ENCODE measurements at places on chromosomes 3 and 15.

DNA sequence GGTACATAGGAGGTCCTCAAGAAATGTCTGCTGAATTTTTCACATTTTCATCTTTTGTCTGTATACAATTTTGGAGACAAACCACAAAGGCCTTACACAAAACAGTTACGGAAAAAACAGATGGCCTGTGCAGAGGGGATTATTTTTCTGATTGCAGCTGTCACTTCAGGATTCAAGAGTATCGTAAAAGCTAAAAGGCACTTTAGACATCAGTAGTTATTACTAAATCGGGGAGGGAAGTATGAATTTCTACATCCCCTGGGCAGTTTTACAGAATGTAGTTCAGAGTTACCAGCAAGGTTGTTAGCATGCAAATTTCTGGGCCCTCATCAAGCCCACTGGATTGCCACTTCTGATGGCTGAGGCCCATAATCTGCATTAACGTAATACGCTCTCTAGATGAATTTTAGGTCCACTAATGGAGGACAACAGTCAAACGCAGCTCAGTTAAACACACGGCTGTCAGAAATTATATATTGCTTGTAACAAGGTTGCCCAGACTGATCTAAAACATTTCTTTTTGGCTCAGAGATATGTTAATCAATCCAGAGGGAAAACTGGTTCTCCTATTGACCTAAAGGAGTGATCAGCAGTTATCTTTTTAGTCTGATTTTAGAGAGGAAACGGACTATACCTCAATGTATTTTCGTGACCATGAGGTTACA is 1.1 kb downstream of the RIOX2 start:
- DNase-seq = no peak

DNA sequence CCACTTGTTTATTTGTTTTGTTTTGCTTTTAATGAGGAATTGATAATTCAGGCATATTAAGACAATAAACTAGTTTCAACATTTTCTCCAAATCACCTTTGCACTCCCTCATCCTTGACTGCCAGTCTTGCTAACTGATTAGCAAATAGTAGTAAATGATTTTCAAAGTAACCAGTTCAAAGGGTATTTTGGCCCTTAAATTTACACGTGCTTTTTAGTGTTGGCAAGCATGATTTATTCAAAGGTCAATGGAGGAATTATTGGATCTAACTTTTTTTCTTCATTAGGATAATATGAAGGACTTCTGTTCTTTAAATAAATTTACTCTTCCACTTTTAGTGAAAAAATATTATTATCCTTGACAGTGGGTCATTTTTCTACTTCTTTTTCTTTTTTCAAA is 53.8 kb downstream of the BCHE start:
- no peak for DNase-seq

DNA sequence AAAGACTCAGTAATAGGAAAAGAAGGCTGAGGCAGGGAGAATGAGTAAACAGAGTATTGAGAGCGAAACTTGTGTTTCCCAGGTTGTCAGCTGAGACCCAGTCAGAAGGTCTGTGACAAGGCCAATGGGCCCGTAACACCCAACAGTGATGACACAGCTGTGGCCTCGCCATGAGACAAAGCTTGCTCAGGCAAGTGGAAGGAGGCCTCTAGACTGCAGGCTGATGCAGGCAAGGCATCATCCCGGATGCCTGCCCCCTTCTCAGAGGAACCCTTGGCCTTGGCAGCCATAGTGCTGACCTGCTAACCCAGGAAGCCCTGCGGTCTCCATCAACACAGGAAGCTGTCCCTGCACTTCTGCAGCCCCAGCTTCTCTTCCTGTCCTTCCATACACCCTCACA is 15.4 kb downstream of the RAB6B start:
- no peak for DNase-seq

DNA sequence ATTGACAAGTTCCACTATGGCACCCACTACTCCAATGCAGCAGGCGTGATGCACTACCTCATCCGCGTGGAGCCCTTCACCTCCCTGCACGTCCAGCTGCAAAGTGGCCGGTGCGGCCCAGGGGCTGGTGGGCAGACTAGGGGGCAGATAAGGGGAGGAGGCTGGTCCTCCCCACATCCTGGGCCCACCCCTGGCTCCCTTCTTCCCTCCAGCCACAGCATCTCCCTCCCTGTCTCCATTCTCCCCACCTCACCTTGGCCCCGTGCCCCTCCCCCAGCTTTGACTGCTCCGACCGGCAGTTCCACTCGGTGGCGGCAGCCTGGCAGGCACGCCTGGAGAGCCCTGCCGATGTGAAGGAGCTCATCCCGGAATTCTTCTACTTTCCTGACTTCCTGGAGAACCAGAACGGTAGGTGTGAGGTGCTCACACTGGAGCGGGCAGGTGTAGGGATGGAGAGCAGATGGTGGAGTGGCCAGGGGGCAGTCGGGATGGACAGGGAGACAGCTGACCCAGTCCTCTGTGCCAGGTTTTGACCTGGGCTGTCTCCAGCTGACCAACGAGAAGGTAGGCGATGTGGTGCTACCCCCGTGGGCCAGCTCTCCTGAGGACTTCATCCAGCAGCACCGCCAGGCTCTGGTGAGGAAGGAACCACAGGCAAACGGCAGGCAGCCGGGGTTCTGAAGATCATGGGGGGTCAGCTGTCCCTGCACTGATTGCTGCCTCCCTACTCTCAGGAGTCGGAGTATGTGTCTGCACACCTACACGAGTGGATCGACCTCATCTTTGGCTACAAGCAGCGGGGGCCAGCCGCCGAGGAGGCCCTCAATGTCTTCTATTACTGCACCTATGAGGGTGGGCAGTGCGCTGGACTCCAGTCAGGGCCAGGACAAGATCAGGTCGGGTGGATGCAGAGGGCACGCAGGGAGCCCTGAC is 26.0 kb downstream of the NBEAL2 start:
- DNase-seq = no peak

DNA sequence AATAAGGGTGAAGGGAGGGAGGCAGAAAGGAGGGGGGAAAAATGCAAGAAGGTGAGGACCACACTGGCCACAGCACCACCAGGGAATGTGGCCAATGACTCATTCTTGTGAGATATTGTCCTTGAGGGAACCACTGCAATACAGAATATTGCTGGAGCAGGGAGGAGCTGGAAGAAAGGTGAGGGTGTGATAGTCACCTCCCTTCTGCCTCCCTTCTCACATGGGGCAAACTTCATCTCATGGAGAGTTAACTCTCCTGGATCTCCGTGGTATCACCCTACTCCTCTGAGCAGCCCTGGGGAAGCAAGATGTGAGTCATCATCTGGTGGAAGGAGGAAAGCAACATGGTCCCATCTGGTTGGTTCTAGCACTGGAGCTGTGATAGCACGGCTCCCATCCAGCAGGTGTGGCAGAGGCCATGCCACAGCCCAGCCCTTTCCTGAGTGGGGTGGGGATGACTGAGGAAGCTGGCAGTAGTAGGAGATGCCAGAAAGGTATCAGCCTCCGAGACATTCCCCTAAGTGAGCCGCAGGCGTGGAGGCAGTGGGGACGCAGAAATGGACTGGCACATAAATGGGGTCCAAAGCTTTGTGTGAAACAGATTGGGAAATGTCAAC is 115.9 kb upstream of the LPP start:
- DNase-seq = no peak

- no peak for DNase-seq
Observed at GRCh38 chr3:13543253-13543652, 5.7 kb upstream of the FBLN2 start.
